ENCODE measurements at places on chromosomes 13 and 19. TPM values are rescaled to one million over a fixed set of nuclear protein-coding genes. Genes with fewer than 3 reads are reported as not detected.

DNA sequence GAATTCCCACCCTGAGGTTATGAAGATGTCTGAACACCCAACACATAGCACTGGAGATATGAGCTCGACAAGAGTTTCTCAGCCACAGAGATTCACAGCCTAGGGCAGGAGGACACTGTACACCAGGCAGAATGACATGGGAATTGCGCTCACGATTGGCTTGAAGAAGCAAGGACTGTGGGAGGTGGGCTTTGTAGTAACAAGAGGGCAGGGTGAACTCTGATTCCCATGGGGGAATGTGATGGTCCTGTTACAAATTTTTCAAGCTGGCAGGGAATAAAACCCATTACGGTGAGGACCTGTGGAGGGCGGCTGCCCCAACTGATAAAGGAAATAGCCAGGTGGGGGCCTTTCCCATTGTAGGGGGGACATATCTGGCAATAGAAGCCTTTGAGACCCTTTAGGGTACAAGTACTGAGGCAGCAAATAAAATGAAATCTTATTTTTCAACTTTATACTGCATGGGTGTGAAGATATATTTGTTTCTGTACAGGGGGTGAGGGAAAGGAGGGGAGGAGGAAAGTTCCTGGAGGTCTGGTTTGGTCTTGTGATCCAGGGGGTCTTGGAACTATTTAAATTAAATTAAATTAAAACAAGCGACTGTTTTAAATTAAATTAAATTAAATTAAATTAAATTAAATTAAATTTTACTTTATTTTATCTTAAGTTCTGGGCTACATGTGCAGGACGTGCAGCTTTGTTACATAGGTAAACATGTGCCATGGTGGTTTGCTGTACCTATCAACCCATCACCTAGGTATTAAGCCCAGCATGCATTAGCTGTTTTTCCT lies 7.0 kb downstream of the KLK3 start:
- H3K27ac ChIP-seq: no peak overlapping the region
- no peaks in the 10 kb centered on the region for H3K36me3 ChIP-seq
- H3K4me3 ChIP-seq: no peak overlapping the region
- DNase-seq: no peak
- H3K4me1 ChIP-seq: no peaks in the 10 kb centered on the region

DNA sequence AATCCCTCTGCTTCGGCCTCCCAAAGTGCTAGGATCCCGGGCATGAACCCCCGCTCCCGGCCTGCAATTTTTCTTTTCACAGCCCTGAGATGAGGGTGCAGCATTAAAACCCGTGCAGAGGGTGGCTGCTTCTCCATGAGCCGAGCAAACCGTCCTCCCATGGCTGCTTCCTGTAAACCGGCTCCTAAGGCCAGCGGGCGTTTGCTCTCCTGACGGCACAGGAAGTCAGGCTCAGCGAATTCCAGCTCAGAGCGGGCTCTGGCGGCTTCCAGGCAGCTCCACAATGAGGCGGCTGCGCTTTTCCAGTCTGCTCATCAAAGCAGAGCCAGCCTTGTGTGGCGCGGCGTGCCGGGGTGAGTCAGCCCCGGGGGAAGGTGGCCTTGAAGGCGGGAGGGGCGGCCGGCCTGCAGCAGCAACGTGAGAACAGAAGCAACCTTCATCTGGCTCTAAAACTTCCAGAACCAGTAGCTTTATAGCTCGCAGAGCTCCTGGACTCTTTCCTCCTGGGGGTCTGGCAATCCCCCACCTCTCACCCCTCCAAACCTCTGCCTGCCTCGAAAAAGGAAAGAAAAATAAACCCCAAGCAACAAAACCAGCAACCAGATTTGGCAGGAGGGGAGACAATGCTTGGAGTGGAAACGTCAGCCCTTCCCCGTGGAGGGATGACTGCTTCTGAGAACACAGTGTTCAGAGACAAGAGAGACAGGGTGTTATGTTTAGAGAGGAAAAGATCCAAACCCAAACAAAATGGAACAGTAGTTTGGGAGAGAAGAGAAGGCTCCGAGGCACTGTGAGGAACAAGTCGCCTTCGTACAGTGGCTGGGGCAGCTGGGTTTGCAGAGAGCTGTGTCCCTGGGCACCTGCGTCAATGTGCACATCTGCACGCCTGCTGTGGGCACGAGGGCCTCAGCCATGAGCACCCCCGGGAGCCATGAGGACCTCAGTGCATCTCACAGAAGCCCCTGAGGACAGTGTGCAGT lies 67.8 kb downstream of the GADD45B start:
- DNase-seq: peak; percentile 91
- H3K36me3 ChIP-seq: no peaks in the 10 kb centered on the region
- H3K4me1 ChIP-seq: peaks cover 35% of the 10 kb centered on the region
- H3K4me3 ChIP-seq: peak overlapping the region; percentile 54
- no peaks in the 10 kb centered on the region for H3K27me3 ChIP-seq

- no peaks in the 10 kb centered on the region for H3K4me1 ChIP-seq
- H3K27me3 ChIP-seq: no peaks in the 10 kb centered on the region
- no peaks in the 10 kb centered on the region for H3K36me3 ChIP-seq
These were observed 197.9 kb downstream of the LHFPL6 start for GRCh38 chr13:39405107-39405506.

RASGRP4 gene
- 0.14 TPM for total RNA-seq

SYNGR4 gene
- total RNA-seq: not detected

GRCh38 chr19:11064831-11065303 lies 24.4 kb upstream of the LDLR start:
- H3K4me3 ChIP-seq: no peak overlapping the region
- H3K27ac ChIP-seq: no peak overlapping the region
- H3K36me3 ChIP-seq: 0 out of 2 replicates have a peak, but pooled peaks cover 11% of the 10 kb centered on the region
- H3K27me3 ChIP-seq: no peaks in the 10 kb centered on the region
- no peak for DNase-seq

- H3K27me3 ChIP-seq: no peaks in the 10 kb centered on the region
- peaks cover 49% of the 10 kb centered on the region for H3K4me1 ChIP-seq
- peak; percentile 91 for DNase-seq
- H3K36me3 ChIP-seq: peaks cover 42% of the 10 kb centered on the region
- H3K4me3 ChIP-seq: peak overlapping the region; percentile 71
- peak overlapping the region; percentile 96 for H3K27ac ChIP-seq
These were observed 430 bp downstream of the MAP4K1 start for GRCh38 chr19:38617283-38617763.

DNA sequence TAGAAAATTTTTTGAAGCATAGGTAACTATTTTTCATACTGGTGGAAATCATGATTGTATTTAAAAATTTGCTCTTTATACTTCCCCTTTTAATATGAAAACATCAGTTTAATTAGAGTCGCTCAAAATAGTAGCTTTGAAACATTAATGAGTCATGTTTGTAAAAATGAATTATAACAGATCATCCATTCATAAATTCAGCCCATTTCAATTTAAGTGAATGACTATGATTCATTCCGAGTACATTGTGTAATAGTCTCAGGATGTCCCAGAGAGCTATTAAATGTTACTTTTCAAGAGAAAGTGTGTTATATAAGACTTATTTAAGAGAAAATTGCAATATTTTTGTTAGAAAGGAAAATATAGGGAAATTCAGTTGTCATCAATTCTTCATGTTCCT lies 111.0 kb downstream of the FNDC3A start:
- no peaks in the 10 kb centered on the region for H3K27me3 ChIP-seq
- peaks cover 39% of the 10 kb centered on the region for H3K4me1 ChIP-seq
- no peak overlapping the region for H3K4me3 ChIP-seq

GRCh38 chr13:114296902-114297301 lies 15.5 kb downstream of the UPF3A start:
- H3K27me3 ChIP-seq: no peaks in the 10 kb centered on the region
- no peaks in the 10 kb centered on the region for H3K4me1 ChIP-seq
- peaks cover 20% of the 10 kb centered on the region for H3K36me3 ChIP-seq

All from Karpas-422 (cell line).